ENCODE measurements at places on chromosomes 2 and 18.

DNA sequence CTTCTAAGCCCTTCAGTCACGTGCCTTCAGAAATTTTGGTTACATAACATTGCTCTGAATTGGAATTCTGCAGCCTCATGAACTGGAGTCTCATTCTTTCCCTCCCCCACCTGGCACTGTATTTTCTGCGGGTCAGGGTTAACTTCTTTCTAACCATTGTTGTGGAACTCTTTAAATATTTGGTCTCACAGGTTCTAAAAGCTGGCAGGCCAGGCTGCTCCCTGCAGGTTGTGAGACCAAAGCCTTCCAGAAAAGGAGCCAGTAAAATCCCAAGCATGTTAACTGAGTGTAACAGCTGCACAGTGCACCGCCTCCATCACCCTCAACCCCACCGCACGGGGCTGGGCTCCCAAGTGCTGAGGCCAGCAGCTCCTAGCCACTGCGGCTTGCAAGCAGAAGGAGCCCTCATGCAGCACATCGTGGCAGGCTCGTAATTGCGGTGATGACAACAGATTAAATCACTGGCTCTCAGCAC lies 174.1 kb upstream of the ALPP start:
- no peak for DNase-seq

GRCh38 chr2:72803151-72803550 lies 22.7 kb downstream of the EXOC6B start:
- no peak for DNase-seq

DNA sequence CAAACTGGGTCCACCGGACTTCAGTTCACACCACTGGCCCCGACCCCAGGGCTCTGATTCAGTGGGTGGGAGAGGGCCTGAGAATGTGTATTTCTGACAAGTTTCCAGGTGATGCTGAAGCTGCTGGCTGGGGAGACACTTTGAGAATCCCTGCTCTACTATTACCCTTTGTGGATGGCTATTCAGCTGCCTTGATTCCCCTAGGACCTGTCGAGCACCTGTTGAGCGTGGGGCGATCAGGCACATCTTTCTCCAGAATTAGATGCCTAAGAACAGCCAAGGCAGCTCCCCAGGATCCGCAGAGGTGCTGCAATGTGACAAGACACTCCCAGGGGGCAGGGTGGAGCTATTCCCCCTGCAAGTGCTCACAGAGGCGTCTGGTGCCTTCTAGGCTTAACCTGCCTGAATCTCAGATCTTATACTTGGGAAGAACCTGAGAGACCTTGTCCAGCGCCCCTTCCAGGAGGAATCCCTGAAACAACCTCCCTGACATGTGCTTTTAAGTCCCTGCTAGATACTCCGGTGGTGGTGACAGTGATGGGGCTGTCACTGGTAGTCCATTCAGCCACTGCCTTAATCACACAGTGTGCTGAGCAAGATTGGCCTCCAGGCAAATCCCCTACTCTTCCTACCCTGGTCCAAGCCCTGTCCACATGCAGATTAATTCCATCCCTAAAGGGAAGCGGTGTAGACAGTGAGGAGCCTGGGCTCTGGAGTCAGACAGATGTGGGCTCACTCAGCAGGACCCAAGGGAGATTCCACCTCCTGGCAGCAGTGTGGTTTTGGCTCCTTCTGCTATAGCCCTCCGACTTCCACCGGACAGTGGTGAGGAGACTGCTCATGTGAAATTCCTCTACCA lies 43.4 kb upstream of the OTOF start:
- DNase-seq, result no peak

DNA sequence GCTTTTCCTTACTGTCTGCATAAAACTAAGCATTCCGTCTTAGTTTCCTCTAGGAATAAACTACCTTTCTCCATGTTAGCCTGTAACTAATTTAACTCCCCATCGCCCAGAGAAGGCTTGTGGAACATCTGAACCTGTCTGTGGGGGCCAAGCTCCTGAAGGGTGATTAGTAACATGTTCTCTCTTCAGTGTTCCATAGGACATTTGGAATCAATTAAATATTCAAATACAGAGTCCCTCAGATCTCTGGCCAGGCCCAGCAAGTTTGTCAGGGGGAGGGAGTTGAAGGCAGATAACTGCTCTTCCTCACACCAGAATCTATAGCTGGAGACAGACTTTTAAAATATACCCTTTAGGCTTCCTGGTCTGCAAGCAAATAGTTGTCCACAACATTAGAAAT lies 8.8 kb downstream of the RDH14 start:
- DNase-seq, result no peak

GRCh38 chr2:196887431-196887830 lies 39.1 kb downstream of the PGAP1 start:
- DNase-seq, result no peak

GRCh38 chr2:65281627-65282351 lies 54.2 kb downstream of the ACTR2 start:
- no peak for DNase-seq
